ENCODE measurements at places on chromosomes 2 and 18.

DNA sequence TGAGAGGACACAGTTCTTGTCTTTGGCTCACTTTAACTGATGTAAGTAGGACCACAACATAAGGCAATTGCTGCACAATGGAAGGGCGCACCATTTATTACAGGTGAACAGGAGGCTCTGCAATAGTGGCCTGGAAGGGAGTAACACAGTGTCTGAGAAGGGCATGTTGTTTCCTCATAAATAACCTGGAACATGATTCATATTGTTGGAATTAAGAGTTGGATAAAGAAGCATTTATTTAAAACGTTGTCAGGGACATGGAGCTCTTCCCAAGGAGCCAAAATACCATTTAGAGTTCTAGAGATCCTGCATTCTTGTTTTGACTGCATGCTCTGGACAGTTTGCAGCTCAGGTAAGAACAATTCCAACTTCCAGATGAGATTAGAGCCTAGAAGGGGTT, 110.4 kb downstream of the PLCL1 start:
- no peak for DNase-seq

DNA sequence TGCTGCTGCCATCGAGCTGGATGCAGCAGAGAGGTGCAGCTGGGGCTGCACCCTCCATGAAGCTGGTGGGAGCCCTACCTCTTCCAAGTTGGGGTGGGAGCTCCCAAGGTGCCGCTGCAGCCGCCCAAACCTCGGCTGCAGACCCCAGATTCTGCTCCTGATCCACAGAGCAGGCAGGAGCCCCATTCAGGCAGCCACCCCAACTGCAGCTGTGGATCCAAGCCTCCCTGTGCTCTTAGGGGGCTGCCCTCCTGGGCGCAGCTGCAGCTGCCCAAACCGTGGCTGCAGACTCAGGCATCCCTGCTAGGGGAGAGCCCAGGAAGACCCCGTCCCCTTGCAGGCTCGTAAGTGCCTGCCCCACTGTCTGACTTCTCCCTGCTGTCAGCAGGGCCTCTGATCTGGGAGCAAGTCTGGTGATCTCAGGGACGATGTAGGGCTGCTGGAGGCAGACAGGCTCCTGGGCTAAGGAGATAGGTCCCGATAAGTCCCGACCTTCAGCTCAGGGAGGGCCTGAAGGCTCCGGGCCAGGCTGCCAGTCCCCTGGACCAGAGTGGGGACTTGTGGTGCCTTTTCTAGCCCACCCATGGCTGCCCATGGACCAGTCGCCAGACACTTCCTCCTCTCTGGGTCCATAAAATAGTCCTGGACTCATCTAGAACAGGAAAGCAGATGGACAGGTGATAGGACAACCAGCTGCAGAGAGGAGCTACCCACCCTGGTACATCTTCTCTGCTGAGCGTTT, 767.1 kb upstream of the CDH7 start:
- no peak for DNase-seq

GRCh38 chr2:16404551-16405300, 260.9 kb downstream of the CYRIA start:
- no peak for DNase-seq

- no peak for DNase-seq
Observed at GRCh38 chr18:36031407-36031806, 36.0 kb downstream of the RPRD1A start.

- no peak for DNase-seq
Observed at GRCh38 chr2:128446874-128447537, 128.3 kb upstream of the HS6ST1 start.

DNA sequence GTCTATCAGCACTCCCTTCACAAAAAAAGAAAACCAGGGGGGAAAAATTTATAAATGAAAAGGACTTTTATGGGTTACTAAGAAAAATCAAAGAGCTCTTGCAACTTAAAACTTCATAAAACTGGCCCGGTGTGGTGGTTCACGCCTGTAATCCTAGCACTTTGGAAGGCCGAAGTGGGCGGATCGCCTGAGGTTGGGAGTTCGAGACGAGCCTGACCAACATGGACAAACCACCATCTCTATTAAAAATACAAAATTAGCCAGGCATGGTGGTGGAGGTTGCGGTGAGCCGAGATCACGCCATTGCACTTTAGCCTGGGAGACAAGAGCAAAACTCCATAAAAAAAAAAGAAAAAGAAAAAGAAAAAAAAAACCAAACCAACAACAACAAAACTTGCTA, 1.7 kb downstream of the DIPK1C start:
- DNase-seq, result no peak

DNA sequence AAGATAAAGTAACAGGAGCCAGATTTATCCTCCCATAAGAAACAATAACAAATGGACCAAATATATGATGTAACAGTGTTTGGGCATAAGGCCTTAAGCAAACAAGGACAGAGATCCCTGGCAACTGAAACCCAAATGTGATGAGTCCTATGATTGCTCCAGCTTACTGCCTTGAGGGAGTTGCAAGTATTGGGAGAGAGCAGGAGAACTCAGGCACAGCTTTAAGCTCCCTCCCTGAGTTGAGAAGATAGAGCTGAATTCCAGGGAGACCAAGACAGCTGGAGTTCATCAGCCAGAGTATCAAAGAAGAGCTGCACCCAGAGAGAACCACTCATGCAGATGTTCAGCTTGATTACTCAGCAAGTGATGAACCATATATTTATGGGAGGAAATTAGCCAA, 814.5 kb upstream of the RAB6C start:
- DNase-seq, result no peak

DNA sequence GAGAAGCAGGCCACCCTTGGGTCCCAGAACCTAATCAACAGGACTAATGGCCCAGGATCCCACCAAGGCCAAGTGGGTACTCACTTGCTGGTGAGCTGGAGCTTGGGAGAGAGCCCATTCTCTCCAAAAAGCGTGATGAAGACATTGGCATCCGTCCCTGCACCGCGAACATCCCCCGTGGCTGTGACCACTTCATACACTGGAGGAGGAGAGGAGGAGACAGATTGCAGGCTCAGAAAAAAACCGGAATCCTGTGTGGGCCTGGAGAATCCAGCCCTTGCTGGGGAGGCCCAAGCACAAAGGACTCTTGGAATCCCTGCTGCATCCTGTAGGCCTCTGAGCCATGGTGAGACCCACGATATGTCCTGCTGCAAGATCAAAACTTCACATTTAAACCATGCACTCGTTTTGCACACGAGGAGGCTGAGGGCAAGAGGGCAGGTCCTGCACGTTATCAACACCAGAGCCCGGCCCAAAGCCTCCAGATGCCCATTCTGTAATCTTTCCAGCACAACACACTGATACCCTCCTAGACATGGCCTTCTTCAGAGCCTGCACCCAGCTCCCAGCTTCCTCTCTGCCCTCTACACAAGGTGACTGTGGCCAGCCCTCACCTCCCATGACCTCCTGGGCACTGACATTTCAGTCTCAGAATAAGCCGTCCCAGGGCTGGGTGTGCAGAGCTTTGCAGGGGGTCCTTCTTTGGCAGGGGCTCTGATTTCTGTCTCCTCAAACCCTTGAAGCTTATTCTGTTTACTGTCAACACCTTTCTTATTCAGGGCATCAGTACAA, 7.8 kb downstream of the LOXHD1 start:
- DNase-seq, result no peak

DNA sequence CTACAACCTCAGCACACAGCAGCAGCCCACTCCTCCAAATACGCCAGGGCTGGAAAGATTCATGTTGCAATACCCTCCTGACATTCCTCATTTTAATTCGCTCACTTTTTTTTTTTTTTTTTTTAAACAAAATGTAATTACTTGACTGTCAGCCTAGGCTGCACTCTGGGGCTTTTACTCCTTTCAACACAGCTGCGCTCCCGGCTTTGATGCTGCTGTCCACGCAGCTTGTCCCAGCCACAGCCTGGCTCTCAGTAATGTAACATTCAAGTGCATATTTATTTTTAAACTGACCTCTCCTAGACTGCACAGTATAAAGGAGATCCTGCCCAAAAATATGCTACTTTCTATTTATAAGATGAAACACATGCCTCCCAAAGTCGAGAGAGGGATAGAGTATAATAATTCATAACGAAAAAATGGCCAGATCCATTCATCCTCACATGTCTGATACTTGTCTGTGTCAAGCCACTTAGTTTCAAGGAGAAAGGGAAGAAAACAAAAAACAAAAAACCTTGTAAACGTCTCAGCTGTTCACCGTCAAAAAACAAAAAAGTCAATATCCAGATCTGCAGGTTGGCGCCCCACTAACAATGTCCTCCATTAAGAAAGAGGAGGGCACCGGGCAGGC, 949 bp downstream of the CDC42EP3 start:
- no peak for DNase-seq

DNA sequence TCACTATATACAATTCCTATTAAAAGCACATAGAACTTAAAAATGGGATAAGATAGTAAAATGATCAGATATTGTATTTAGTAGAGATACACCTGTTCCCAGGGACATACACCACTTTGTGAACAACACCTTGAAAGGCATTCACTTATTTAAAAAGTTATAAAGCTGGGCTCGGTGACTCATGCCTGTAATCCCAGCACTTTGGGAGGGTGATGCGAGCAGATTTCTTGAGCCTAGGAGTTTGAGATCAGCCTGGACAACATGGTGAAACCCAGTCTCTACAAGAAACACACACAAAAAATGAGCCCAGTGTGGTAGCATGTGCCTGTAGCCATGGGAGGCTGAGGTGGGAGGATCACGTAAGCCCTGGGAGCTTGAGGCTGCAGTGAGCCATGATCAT, 90.9 kb downstream of the RAPGEF4 start:
- DNase-seq, result peak; percentile 23

- DNase-seq, result no peak
Observed at GRCh38 chr2:17460371-17461086, 57.7 kb downstream of the RAD51AP2 start.

GRCh38 chr2:120251880-120252224, 800 bp upstream of the RALB start:
- DNase-seq, result no peak

DNA sequence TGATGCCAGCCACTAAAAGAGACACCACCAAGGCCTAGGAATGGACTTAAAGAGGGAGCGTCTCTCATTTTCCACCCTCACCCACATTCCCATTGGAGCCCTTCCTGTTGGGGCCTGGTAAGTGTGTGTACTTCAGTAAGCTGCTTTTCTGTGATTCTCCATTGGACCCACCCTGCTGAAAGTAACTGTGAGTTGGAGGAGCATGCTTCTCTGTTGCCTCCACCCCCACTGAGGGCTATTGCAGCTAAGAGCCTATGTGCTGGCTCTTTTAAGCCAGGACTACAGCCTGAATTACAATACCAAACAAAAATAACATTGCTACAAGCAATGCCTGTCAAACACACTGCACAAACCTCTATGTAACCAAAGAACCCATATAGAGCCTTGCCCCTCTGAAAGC, 81.1 kb downstream of the TRABD2A start:
- no peak for DNase-seq
